ENCODE measurements at places on chromosomes 5 and 9. TPM values are rescaled to one million over a fixed set of nuclear protein-coding genes. Genes with fewer than 3 reads are reported as not detected.
A peak's percentile ranks its signal among the peaks of the same experiment; 100 is the strongest.

TAF11L10 gene
- not detected for total RNA-seq

- DNase-seq = no peak
These were observed 70.3 kb downstream of the VAV2 start for GRCh38 chr9:133921866-133922265.

DNA sequence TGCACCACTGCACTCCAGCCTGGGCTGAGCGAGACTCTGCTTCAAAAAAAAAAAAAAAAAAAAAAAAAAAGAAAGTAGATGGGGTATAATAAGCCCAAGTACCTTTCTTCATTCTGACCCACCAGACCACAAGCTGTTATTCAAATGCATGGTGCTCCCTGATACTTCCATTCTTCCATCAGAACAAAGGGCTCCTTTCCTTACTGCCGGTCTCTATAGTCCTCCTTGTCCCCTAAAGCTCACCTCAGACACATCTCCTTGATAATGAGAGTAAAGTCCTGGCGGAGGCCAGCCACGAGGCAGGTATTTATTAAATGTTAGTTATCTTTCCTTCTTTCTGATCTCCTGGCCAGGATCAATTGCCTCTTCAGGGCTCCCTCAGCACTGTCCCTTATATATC, 162.5 kb downstream of the RAB3C start:
- no peak for DNase-seq

STK32A gene
- 0.80 TPM for total RNA-seq

GRCh38 chr9:35044071-35044470, 28.4 kb downstream of the VCP start:
- no peak for DNase-seq

DRD1 gene
- not detected for total RNA-seq

DNA sequence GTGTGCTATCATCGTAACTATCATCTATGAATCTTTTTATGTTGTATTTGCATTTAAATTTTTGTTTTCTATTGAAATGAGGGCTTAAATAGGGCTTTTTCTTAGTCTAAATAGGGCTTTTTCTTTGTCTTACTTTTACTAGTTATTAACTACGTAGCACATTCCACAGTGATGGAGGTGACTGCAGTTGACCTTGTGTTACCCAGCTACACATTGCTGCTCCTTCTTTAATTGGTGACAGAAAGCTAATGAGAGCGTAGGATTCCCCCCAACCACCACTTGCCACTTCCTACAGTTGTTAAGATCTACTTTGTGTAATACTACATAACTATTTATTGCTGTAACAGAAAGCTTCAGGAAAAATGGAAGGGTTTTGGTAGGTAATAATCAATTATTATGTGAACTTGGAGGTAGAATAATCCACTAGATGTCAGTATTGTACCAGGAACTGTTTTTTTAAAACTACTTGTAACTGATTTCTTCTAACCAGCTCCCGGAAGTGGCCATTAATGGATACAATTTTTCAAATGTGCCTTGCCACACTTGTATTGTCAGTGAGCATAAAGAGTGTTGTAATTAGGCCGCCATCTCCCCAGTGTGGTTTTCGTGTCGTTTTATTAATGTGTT, 18.0 kb downstream of the MTRR start:
- DNase-seq = no peak

- no peak for DNase-seq
These were observed 102.2 kb downstream of the COL5A1 start for GRCh38 chr9:134743853-134744252.

- no peak for DNase-seq
These were observed 162.1 kb downstream of the ELAVL2 start for GRCh38 chr9:23663946-23664345.

DNA sequence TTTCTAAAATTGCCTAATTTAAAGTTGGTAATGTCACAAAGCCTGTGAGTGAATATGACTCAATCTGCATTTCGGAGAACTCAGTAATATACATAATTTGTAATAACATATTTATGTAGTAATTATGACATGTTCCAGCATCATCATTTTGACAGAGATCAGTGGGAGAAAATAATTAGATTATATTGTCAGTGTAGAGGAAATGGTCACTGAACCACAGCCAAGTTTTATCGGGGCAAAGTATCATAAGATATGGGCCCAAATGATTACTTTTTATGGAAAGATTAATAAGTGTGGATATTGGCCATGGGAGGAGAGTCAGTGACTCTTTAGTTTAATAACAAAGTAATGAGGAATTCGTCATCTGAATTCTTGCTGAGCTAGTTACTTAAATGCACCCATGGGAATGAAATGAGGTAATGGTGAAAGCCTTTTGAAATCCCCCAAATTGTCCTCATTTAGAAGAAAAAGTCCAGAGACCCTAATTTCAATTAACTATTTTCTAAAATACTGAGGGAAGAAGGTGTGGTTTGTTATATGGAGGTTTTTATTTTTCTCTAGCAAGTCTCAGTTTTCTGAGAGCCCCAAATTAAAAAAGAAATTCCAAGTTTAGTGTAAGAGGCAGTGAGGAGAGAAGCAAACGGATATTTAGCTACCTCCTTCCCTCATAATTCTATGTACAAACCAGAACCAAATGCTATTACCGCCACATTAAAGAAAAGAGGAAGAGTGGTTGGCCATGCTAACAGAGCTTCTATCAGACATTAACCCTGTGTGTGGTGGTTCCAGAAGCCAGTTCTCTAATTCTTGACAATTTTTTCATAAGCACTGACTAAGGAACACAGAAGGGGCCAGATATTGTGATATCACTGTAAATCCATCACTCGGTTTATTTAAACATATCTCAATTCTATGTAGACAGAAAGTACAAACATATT, 37.7 kb upstream of the MRPS30 start:
- no peak for DNase-seq

CCDC192 gene
- total RNA-seq = not detected

GRCh38 chr9:82467436-82467835, 478.9 kb downstream of the SPATA31D1 start:
- DNase-seq = no peak

SLC6A7 gene
- total RNA-seq = not detected

GTF2H2C gene
- total RNA-seq = 18.0 TPM

RNF208 gene
- total RNA-seq = 31.5 TPM

DNA sequence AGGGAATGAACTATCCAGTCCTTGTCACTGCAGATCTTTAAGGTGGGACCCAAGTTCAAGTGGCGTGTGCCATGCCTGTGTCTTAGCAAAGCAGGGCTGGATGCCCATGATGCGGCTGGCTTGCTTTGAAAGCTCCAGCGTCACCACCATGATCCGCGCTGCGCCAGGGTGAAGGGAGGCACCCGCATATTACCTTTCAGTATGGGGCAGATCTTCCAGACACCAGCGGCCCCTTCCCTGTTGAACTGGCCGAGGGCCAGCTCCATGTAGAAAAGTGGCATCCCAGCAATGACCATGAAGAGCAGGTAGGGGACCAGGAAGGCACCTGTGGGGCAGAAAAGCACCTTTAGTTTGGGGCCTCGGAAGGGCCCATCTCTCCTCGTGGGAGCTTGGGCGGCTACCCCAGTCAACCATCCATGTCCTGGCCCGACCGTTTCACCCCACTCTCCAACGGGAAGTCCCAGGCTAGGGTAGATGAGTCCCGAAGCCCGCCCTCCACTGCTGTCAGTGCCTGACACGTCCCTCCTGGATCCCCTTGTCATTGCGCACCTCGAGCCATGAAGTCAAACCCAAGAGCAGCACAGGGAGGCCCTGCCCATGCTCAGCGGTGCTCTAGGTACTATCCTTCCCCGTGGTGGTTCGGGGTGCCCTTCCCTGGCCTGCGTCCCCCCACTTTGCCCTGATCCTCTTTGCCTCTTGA, 3.9 kb downstream of the SLC6A3 start:
- no peak for DNase-seq

HK3 gene
- 3.5 TPM for total RNA-seq

FGF10 gene
- 0.47 TPM for total RNA-seq

DNA sequence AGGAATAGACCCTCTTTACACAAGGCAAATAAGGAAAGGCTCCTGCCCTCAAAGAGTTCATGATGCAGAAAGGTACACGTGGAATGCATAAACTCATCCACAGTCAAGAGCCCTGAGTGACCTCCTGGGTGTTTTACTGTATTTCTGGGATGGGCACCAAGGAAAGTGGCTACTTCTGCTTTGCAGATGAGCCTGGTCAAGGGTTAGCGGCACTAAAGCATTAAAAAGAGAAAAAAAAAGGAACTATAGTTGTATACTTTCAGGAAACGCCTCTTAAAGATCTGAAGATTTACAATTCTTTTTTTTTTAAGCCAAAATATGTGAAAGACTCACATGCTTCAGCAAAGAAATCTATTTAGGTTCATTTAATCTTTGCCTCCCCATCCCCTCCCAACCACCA, 366.2 kb upstream of the PDE4D start:
- DNase-seq = no peak

MARCOL gene
- not detected for total RNA-seq

GRCh38 chr5:150860246-150860821, 14.0 kb downstream of the IRGM start:
- no peak for DNase-seq

MAMDC2 gene
- total RNA-seq = 9.0 TPM

GRCh38 chr9:104968025-104968982, 40.3 kb upstream of the ABCA1 start:
- DNase-seq = peak; percentile 91

Data from left ventricle myocardium inferior (tissue), 1 donor.